ENCODE measurements at places on chromosomes 2 and 18.

DNA sequence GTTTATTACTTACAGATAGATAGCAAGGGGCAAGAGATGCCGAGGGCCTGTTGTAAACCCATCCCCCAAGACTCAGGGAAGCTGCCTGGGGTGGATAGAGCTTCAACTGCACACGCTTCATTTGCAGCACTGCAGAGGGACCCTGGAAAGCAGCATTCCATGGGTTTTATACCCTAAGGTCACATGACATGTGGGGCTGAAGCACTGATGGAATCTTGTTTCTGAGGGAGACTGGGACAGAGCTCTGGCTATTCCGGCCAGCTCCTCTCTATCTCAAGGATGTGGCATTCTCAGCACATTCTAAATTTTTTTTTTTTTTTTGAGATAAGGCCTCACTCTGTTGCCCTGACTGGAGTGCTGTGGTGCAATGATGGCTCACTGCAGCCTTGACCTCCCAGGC is 300.1 kb downstream of the MYCN start:
- DNase-seq, result no peak

DNA sequence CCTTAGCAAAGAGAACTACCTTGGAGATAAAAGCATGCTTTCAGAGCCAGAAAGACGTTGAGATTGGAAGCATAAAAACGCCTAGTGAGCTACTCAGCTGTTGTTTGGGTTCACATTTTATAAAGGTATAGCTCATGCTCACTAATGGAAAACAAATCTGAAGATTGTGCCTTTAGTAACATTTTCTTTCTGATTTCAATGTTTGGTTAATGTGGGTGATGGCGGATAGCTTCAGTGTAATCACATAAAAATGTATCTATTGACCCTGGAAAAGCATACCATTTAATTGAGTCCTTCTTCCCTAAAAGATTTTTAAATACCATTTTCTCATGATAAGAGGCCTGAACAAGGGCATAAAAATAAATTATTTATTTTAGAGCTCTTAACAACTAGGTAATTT is 73.4 kb downstream of the DTNA start:
- peak; percentile 7 for DNase-seq

- DNase-seq, result no peak
Measured at GRCh38 chr2:100281521-100282438, 40.5 kb downstream of the LONRF2 start.

- DNase-seq, result no peak
Measured at GRCh38 chr2:216761809-216762208, 66.5 kb upstream of the IGFBP5 start.

DNA sequence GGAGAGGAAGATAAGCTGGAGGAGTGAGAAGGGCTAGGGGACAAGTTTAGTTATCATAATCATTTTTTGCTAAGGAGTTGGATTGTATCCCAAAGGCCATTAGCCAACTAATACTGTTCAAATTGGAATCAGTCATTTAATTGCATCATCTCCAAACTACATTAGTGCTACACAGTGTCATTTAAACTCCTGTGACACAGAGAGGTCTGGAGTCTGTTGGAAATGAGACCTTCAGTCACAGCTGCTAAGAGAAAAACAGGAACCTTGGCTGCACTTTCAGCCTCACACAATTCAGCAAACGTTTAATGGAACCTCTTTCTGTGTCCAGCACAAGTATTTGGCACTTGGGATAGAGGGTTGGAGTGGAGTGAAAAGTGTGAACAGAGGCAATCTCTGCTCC is 175.5 kb upstream of the MGAT5 start:
- no peak for DNase-seq

- DNase-seq, result peak; percentile 46
Measured at GRCh38 chr18:36441426-36442240, 144.1 kb downstream of the FHOD3 start.

- DNase-seq, result no peak
Measured at GRCh38 chr2:226832061-226832460, 3.8 kb upstream of the RHBDD1 start.

GRCh38 chr2:191325651-191326365 is 80.6 kb downstream of the MYO1B start:
- no peak for DNase-seq

DNA sequence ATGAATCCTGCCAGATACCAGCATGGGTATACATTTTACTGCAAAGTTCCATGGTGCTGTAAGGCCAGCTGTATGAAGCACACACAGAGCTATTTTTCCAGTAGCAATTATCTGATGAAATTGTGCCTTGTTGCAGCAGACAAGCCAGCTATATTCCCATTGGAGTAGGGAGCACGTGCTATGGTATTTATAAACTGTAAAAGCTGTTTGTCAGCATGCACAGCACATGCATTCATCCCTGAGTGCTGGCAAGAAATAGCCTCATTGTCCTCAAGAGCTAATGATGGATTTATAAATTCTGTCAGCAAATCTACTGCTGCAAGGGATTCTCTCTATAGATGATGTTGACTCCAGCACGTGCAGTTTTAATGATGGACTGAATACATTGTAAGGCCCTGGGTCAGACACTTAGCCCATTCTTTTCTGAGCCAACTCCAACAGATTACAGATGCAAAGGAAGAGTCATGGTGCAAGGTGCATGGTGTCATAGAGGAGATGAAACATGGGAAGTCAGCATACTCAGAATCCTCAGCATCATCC is 61.7 kb downstream of the KCNS3 start:
- no peak for DNase-seq

DNA sequence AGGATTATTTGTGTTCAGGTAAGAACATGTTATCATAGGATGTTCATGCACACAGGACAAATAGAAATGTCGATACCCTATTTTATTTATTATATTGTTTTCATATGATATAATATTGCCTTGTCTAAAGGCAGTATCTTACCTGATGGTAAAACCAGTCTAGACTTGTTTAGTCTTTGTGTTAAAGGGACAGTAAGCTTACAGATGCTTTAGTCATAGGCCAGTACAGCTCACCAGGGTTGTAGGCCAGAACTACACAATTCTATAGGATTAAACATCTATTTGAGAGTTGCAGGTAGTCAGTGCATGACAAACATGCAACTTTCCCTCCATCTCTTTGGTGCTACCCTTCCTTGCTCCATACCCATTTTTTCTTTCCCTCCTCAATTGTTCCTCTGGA is 158.5 kb downstream of the GALNT3 start:
- no peak for DNase-seq

- DNase-seq, result peak; percentile 88
Measured at GRCh38 chr2:121505005-121505404, 25.7 kb upstream of the RNU4ATAC start.

DNA sequence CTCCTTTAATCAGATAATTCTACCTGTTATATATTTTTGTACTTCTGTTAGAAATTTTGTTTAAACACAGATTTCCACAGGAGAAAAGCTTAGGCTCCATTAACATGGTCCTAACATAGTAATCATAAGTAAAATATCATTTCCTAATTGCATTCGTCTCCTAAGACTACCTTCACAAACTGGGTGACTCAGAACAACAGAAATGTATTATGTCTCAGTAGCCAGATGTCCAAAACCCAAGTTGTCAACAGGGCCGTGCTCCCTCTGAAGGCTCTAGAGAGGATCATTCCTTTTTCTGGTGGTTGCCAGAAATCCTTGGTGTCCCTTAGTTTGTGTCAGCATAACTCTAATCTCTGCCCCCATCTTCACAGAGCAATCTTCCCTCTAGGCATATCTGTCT is 5.4 kb downstream of the FBXO15 start:
- DNase-seq, result no peak

GRCh38 chr18:13381331-13381730 is 162.8 kb downstream of the LDLRAD4 start:
- no peak for DNase-seq

DNA sequence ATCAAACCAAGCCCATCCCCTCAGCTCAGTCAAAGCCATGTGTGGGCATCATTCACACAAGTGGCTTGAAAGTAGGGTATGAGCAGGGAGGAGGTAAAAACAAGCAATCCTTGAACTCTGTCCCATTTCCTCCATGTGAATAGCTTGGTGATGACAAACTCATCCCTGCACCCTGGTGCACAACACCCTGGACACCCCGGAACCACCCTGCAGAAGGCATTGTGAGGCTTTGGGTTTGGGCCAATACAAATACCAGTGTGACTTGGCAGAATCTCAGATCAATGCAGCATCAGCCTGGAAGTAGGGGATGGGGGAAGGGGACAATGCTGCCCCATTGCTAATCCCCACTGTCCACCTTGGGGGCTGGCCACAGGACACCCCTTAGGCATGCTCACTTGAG is 28.6 kb downstream of the TGFA start:
- DNase-seq, result peak; percentile 63

DNA sequence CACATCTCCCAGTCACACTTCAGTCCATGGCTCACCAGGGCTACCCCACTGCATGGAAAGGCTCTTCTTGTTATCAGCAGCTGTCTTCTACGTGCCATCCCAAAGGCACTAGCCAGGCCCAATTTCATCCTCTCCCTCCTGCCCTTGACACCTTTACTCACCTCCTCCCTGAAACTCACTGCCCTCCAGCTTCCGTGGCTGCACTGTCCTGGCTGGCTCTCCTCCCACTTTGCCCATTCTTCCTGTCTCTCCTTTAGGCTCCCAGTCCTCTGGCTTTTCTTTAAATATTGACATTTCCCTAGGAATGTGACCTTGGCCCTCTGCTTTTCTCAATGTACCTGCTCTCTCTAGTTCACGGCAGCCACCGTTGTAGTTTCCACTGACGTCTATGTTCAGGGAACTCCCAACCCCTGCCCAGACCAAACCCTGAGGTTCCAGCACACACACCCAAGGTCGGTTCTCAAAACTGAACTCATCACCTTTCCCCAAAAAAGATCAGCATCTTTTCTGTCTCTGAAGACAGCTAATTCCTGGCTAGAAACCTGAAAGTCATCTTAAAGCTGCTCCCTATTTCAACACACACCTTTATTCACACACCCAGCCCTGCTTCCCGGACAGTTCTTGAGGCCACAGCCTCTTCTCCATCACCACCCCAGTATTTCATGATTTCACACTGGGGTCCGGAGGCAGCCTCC is 36.7 kb downstream of the WDFY1 start:
- no peak for DNase-seq

GRCh38 chr18:25077944-25078723 is 273.8 kb downstream of the ZNF521 start:
- DNase-seq, result no peak

GRCh38 chr2:189674374-189675112 is at the start of gene ANKAR:
ANKAR (plus strand) TSS chr2:189674670; CDS start chr2:189676491, 1,821 bp downstream.
- DNase-seq, result peak; percentile 86

DNA sequence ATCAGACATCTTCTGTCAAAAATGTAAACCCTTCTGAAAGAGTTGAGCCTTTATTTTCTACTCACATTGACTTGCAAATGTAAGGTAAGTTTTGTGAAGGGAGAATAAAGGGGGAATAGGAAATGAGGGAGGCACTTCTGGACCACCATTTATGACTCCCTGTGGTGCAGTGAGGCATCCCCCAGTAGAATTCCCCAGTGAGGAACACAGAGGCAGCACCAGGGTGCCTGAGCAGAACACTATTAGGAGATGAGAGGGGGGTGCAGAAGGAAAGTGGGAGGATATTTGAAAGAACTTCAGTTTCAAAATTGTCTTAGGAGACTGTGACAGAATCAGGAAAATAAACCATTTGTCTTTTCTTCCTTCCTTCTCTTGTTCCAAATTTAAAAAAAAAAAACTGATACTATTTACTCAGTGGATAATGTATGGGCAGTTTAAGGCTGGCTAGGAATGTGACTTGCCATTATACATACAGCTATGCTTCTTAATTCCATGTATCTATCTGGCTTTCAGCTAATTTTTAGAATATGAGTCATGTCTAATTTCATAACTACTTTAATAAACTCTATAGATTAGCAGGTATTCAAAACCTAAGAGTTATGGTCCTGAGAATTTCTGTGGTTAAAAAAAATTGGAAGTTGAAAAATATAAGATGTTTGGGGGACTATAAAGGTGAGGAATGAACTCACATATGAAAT is 478.1 kb upstream of the CHAC2 start:
- no peak for DNase-seq

- no peak for DNase-seq
Measured at GRCh38 chr2:138500592-138501424, 762 bp upstream of the SPOPL start.

GRCh38 chr18:44961288-44961995 is 280.8 kb downstream of the SETBP1 start:
- no peak for DNase-seq

DNA sequence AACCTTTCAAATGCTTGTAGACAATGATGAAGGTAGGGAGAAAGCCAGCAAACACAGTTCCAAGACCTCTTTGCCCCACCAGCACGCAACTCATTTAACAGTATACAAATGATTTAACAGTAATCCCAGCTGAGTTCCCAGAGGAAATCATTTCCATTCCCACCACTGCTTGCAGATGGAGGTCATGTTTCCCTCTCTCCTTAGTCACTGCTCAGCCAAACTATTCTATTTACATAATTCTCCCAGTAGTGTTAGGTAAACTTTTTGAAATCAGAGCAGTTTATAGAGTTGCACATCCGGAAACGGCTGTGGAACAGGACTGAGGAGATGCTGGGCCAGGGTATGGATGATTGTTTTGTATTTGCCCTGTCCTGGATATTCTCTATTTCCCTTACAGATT is 328.5 kb downstream of the FIGN start:
- DNase-seq, result no peak

- no peak for DNase-seq
Measured at GRCh38 chr2:37917281-37918228, 7.5 kb upstream of the RMDN2 start.

DNA sequence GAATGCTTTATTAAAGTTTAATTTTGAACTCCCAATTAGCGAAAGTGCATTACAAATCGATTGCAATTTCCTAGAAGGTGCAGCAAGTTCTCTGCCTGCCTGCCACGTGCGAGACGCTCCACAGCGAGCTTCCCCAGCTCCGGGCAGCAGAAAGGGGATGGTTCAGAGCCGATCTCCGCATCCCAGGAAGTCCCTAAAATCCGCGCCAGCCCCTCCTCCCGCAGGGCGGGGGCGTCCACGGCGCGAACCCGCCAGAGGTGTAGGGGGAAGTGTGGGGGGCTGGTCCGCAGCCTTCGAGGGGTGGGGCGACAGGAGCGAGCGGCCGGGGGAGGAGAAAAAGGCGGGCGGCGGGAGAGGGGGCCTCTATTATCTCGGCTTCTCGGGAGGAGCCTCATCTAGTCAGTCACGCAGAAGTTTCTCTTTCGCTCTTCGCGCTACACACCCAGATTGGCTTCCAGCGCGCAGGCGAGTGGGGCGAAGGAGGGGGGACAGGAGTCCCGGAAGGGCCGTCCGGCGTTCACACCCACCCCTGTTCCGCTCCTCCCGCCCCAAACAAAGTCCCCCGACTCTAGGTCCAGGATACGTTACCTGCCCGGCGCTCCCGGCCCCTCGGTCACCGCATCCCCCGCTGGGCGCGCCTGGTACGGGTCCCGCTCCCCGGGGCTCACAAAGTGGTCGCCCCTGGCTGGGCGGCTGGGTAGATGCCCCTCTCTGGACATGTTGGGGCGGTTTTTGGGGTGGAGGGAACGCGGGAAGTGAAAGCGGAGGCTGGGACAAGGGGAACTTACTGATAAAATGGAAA is 9.1 kb upstream of the NR4A2 start:
- peak; percentile 94 for DNase-seq

DNA sequence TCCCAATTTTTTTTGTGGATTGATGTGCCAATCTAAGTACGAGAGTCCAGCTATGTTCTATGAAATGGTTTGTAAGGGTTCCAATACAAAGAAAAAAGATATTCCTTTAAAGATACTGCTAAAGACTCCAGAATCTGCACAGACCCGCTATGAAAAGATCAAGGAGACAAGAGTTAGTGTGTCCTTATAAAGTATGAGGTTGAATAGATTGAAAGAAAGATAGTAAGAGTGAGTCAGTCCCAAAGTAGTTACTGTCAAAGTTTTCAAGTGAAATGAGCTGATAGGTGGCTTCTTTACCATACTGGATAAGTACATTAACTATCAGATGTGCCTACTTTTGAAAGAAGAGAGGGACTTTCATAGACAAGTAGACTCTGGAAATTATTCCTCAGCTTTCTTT is 17.9 kb upstream of the EHBP1 start:
- DNase-seq, result no peak
